ENCODE measurements at places on chromosomes 7 and 10. TPM values are rescaled to one million over a fixed set of nuclear protein-coding genes. Genes with fewer than 3 reads are reported as not detected.

DNA sequence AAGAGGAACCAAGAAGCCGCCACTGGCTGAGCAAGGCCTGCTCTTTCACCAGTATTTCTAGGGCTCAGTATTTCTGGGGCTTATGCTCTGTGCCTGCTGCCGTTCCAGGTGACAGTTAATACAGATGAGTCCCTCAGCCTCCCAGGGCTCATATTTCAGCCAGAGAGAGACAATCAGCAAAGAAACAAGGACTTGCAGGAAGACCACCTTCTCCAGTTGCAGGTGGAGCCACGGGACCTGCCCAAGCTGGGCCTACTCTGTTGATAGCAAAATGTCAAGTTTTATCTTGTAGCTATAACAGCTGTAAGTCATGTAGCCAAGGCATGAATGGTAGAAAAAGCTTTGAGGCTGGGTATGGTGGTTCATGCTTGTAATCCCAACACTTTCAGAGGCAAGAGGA lies 42.7 kb downstream of the NPTX2 start:
- no peak for DNase-seq

GRCh38 chr7:99002827-99003212 lies 124.5 kb downstream of the TRRAP start:
- no peak for DNase-seq

DNA sequence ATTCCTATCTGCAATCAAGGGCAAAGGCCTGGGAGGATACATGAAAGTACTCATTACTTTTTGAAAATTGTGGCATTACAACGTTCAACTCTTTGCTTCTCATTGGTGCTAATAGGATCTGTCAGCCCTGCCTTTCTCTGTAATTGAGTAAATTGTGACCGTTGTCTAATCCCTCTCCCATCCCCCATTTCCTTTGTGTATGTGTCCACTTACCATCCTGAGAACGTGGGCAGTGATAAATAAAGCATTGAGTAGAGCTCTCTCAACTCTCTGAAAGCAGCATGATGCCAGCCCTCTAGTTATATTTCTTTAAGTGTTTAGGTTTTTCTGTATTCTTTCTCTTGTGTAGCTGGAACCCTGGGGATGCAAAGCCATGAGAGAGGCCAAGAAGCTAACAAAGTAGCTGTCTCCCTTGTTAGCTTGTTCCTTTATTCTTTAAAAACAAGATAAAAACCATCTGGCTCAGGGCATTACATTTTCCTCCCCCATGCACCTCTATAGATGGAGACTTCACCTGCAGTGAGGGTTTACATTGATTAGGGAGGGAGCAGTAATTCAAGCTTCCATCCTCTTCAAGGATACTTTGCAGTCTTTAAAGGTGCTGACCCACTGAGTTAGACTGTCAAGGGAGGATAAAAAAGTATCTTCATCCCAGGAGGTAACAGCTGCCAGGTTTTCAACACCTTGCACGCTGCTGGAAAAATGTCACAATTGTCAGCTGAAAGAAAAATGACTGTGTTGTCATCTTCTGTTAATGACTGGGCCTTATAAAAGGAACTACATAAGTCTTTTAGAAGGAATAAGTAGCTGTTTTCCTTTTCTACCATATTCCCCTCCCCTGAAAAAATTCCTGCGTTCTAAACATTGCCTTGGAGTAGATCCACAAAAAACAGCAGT lies 112.3 kb downstream of the BTRC start:
- no peak for DNase-seq

DNA sequence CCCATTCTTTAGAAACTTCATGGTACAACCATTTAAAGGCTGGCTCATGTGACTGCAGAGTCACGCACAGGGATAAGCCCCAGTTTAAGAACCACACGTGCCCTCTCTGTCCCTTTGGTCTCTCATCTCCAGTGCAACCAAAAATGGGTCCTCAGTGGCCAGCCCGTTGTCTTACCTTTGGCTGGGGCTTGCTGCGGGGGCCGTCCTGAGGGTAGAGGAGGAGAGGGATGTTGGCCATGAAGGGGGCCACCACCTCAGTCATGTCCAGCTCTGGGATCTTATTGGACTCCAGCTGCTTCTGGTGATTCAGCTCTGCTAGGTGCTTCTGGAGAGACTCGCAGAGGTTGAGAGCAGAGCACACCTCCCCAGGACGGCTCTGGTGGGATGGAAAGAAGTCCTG lies 22.3 kb downstream of the PSAP start:
- DNase-seq: no peak

GRCh38 chr7:30548845-30549244 lies 44.2 kb upstream of the GGCT start:
- DNase-seq: peak; percentile 85

Gene CC2D2B
- total RNA-seq: 2.2 TPM

DNA sequence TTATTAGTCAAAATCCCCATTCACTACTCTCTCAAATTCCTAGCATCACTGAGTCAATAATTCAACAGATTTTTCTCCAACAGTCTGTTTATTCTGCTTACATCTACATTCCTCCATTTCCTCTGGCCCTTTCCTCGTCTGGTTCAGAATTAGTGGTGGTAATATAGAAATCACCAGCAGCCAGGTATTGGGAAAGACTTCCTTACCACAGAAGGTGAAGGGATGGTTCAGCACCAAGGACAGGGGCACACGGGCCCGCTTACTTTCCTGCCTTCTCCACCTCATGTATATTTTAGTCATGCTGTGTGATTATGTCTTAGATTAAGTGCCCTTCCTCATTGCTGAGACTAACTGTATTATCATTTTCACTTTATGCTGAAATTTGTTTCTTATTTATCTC lies 70.4 kb upstream of the APBB1IP start:
- DNase-seq: peak; percentile 65

DNA sequence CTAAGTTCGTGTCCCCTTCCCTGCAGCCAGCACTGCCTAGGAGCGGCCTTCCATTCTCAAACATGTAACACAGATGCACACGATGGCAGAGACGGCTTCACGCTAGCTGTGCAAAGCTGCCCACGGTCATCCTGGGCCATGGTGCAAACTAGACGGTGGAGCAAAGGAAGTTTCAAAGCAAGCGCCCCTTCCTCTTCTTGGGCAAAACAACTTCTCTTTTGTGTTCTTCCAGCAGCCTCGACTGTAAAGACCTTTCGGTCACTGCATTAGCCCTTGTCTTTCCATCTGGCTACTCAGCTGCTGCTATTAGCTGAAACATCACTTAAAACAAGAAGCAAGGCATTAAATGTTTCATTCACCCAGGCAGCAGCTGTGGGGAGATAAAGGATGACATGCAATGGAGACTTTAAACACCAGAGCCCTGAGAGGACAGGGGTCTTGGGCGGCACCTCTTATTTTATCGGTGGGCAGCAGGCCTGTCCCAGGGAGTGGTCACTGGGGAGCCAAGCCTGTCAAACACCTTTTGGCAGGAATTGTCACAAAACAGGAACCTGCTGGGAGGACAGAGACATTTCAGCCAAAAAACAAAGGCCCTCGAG lies 214.8 kb downstream of the KLF6 start:
- peak; percentile 54 for DNase-seq

- DNase-seq: no peak
These were observed 150.2 kb upstream of the EEPD1 start for GRCh38 chr7:36002900-36003299.

DNA sequence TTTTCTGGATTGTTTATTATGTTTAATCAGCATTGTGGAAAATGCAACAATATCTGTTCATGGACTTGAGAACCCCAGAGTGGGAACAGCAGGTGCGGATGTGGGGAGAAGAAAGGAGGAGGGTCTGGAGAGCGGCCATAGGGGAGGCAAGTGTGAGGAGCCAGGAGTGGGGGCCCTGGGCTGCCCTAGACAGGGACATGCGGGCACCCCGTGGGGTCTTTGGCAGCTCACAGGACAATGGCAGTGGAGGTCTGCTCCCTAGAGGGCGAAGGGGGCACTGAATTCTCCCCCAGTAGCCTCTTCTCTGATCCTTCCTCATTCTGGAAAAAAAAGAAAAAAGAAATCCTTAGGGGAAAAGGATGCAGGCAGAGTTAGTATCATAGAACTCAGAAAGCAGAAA lies 8.9 kb downstream of the TMEM176B start:
- DNase-seq: no peak

Measured in tongue (tissue), 3 donors.